ENCODE measurements at places on chromosomes 16 and 17.

- no peak for DNase-seq
These were observed 887 bp upstream of the KCNH4 start for GRCh38 chr17:42181851-42182207.

DNA sequence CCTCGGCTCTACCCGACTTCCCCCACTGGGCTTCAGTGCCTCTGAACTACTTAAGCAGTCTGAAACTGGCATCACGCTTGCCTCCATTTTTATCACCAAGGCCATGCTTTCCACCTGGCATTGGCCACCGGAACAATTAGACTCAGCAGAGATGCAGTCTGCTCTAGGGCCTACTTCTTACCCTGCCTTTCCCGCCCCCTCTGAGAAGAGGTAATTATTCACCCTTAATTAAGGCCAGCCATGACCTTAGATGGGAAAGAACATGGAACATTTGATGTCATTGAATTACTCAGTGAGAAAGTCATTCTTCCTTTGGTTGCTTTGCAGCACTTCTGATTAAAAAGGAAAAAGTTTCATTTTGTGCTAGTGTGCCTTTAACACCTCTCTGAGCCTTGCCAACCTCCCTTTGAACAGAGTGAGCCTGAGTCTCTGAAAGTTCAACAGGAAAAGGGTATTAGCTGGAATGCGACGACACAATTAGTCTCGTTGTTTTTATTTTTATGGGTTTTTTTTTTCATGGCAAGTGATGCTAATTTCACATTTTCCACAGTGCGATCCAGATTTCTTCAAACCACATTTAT lies 60.9 kb upstream of the TNRC6A start:
- DNase-seq: no peak

GRCh38 chr17:30388321-30389179 lies 9.8 kb downstream of the CPD start:
- DNase-seq: no peak

- DNase-seq: no peak
These were observed 150.6 kb upstream of the ZFHX3 start for GRCh38 chr16:73198481-73198880.

GRCh38 chr16:30009085-30009862 lies 1.6 kb downstream of the DOC2A start:
- no peak for DNase-seq

- DNase-seq: no peak
These were observed 296.4 kb downstream of the MAP2K6 start for GRCh38 chr17:69710926-69711325.

DNA sequence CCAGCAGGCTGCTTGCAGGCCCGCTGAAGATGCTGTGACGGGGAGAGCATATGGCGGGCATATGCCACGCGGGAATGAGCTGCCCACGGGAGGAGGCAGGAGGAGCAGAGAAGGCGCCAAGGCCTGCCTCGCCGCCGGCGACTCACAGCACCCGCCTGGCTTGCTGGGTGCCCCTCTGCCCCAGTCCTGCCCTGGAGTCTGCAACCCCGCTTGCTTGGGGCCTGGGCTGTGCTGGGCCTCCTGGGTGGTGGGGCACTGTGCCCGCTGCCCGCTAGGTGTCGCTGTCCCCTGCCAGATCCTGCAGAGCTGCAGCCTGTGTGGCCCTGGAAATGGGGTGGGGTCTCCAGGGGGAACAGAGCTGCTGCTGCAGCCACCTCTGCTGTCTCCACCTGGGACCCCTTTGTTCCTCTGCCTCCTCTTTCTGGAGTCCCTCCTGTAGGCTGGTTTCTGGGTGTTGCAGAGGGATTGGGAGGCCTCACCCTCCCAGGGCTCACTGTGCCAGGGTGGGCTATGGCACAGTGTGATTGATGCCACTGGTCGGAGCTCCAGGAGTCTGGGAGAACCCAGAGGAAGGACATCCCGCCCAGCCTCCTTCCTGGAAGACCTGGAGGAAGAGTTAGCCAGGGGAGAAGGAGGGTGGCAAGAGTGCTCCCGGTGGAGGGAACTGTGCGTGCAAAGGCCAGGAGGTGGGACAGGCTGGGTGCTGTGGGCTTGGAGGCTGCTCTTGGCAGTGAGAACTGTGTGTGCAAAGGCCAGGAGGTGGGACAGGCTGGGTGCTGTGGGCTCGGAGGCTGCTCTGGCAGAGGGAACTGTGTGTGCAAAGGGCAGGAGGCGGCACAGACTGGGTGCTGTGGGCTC lies 141.0 kb upstream of the CIBAR2 start:
- DNase-seq: peak; percentile 90

GRCh38 chr16:5010576-5011329 lies 23.0 kb downstream of the NAGPA start:
- DNase-seq: no peak

DNA sequence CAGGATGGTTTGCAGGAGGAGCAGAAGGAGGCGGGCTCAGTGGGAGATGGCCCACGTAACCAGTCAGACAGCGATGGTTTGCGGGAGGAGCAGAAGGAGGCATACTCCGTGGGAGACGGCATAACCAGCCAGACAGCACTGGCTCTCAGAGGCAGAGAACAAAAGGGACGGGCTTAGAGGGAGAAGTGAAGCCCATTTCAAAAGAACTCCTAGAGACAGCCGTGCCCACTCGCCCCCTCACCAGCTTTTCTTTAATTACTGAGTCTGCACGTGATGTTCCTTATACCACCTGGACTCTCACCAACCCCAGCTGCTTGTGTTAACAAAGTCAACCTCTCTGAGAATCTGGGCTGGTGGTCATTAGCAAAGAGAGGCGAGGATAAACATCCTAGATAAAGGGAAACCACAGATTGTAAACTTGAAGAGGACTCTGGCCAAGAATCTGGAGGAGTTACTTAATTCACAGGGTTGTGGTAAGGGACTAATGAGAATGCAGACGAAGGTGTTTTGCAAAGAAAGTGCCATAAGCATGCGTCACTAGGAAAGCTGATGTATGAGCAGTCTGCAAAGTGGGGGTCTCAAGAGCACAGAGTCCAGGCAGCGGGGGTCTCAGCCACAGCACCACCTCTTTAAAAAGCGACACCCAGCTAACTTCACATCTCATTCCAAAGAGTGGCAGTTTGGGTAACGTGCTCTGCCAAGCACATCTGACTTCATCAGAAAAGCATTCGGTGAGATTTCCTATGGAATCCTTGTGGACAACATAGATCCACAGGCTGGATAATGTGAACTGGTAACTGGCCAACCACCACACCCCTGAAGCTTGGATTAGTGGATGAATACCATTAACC lies 51.7 kb downstream of the NXN start:
- no peak for DNase-seq

Data from GM10248 (cell line).